ENCODE measurements at places on chromosomes 16 and 17.

- no peak for DNase-seq
These were observed 9.3 kb downstream of the HS3ST3A1 start for GRCh38 chr17:13592427-13592826.

- no peak for DNase-seq
These were observed 6.6 kb upstream of the DPEP2 start for GRCh38 chr16:68005786-68006286.

- DNase-seq: no peak
These were observed 766.5 kb upstream of the GOT2 start for GRCh38 chr16:59500601-59501000.

DNA sequence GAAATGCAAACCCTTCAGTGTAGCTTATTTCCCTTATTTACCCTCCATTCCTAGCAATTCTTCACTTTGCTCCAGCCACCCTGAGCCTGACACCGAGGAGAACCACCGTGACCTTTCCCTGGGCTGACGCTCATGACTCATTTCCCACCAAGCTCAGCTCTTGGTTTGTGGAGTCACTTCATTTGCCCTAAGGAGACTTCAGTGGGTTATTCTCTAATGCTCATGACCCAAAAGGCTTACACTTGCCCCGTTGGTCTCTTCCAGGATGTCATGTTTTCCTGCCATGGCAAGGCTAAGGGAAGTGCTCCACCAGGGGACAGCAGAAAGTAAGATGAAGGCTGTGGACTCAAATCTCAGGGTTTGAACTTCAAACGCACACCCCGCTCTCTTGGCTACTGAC, 161.0 kb downstream of the CBLN1 start:
- no peak for DNase-seq

DNA sequence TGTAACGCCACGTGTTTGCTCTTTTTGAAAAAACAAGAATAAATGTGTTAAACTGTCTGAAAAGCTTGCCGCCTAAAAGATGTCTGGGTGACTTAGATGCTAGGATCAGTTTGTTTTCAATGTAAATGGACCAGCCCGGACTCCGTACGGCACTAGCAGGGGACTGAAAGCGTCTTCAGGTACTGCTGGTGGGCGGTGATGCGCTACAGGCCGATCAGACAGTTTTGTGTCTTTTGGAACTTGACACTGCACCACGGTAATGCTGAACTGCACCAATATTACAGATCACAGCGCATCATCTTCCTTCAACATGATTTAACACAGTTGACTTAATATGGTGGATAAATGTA, 727 bp upstream of the MBTPS1 start:
- DNase-seq: no peak

DNA sequence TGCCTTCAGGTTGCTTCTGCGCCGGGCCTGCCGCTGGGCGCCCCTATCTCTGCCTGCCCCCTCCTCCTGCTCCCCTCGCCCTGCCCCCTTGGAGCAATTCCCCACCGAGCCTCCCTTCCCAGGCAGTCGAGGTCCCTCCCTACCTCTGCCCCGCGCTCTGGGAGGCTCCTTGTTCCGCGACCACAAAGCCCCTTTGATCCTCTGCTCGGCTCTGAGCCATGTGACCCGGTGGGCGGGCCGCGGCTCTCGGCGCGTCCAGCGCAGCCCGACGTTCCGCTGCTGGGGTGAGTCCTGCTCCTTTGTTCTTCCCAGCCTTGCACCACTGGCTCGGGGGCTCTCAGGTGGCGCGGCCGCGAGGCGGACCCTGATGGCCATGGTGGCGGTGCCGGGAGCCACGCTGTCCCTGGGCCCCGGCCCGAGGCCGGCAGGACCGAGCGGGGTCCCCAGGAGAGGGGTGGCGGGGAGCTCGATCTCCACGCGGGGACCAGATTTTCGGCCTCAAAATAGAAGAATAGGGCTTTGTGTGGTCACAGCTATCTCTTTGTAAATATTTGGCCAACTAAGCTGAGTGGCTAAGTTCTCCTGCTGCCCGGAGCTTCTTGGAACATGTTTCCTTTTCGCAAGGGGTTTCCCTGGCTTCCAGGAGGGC, 310.6 kb downstream of the SEC14L1 start:
- DNase-seq: no peak

GRCh38 chr16:19389246-19389645, 28.4 kb upstream of the TMC5 start:
- no peak for DNase-seq

DNA sequence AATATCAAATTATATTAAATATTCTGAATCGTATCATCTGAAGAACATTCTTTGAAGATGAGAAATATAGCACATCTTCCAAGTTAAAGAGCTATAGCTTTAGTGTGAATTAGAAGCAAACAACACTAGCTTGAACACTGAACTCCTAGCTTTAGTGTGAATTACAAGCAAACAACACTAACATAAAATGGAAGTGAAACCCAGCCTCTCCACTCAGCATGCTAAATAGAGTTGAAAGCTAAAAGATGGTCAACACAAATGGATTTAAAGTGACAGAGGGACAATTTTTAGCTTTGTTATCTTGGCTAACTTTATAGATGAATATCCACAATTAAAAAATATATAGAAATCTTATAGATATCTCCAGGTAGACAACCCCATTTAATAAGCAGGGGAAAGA, 4.5 kb upstream of the KIF2B start:
- no peak for DNase-seq

DNA sequence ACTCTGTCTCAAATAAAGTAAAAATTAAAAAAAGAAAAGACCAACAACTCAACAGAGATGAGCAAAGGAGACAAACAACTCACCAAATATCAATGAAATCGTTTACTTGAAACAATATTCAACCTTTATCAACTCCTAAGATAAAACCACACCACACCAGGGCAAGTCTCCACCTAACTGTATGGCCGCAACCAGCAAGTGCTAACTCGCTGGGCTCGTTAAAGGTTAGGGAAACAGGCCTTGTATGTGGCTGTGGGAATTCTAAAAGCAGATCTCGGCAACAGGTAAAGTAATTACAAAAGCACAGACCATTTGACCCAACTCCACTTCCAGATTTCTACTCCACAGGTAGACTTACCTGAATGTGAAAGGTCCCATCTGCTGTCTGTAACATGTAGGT, 9.3 kb downstream of the ZCCHC14 start:
- no peak for DNase-seq

GRCh38 chr17:28741358-28742349, 2.2 kb upstream of the TRAF4 start:
- no peak for DNase-seq

DNA sequence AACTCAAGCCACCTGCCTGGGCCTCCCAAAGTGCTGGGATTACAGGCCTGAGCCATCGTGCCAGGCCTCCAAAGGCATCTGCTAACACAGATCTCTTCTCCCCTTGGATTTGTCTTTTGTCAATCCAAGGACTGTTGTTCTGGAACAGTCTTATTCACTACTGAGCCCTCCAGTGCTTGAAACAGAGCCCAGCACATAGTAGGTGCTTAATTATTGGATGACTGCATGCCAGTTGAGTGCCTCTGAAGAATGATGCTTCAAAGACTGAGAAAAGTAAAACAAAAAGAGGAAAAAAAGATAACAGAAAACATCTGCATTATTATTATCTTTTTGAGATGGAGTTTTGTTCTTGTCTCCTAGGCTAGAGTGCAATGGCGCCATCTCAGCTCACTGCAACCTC, 1.7 kb upstream of the CRISPLD2 start:
- no peak for DNase-seq

- no peak for DNase-seq
These were observed 12.5 kb upstream of the SLC16A11 start for GRCh38 chr17:7056386-7056785.

DNA sequence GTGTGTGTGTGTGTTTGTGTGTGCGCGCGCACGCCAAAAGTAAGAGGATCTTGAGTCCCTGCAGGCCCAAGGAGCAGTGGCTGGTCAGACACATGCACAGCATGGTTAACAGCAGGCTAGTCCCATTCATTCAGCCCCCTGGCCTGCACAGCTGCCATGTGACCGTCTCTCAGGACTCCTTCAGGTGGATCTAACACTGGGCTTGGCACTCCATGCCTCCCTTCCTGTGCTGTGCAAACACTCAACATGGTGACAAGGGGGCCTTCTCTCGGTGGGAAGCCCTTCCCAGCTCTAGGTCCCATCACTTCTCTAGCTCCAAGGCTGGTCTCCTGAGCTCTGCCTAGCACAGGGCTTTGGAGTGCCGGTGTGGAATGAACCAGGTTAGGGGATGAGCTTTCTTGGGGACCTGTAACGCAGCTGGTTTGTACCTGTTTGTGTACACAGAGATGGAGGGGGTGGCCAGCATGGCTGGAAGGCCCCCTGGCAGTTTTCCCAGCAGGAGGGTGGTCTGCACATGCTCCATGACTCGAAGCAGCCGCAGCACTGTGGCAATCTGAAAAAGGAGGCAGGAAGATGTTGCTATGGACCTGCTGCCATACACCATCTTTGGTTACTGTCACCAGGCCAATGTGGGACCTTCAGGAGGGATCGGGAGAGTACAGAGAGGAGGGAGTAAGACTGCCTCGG, 69.4 kb upstream of the GCSH start:
- no peak for DNase-seq

DNA sequence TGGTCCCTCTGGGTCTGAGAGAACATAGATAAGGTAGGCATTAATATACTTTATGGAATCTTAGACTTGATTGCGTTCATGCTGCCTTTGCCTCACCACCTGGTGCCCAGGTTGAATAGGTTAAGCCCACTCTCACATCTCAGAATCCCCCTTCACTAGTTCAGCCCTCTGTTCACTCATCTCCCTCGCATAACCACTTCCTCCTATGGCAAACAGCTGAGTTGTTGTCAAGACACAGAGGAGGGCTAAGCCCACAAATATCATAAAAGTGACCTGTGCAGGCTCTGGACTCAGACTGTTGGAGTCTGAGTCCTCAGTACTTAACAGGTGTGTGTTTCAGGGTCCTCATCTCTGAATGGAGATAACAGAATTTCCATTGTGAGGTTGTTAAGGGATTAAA, 55.7 kb downstream of the GOSR1 start:
- no peak for DNase-seq

DNA sequence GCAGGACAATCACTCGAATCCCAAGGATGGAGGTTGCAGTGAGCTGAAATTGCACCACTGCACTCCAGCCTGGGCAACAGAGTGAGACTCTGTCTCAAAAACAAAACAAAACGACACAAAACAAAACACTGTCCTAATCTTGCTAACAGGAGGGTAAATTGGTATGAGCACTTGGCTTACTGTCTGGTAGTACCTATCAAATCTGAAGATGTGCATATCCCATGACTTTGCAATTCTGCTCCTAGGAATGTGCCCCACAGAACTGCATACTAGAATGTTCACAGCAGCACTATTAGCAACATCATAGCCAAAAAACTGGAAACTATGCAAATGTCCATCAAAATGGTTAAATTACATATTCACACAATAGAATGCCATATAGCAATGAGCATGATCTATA, 15.7 kb downstream of the MTSS2 start:
- no peak for DNase-seq

- DNase-seq: no peak
These were observed 21.4 kb downstream of the ACTG1 start for GRCh38 chr17:81491181-81491581.

- DNase-seq: no peak
These were observed 101.9 kb downstream of the PCTP start for GRCh38 chr17:55852734-55853133.

- DNase-seq: no peak
These were observed 7.9 kb downstream of the DDX19B start for GRCh38 chr16:70306880-70307279.

- DNase-seq: no peak
These were observed 47.7 kb downstream of the BEAN1 start for GRCh38 chr16:66474750-66475199.

- DNase-seq: no peak
These were observed 1.4 kb upstream of the DYNLL2 start for GRCh38 chr17:58081646-58082340.

GRCh38 chr16:78639775-78640174, 540.3 kb downstream of the WWOX start:
- DNase-seq: no peak

DNA sequence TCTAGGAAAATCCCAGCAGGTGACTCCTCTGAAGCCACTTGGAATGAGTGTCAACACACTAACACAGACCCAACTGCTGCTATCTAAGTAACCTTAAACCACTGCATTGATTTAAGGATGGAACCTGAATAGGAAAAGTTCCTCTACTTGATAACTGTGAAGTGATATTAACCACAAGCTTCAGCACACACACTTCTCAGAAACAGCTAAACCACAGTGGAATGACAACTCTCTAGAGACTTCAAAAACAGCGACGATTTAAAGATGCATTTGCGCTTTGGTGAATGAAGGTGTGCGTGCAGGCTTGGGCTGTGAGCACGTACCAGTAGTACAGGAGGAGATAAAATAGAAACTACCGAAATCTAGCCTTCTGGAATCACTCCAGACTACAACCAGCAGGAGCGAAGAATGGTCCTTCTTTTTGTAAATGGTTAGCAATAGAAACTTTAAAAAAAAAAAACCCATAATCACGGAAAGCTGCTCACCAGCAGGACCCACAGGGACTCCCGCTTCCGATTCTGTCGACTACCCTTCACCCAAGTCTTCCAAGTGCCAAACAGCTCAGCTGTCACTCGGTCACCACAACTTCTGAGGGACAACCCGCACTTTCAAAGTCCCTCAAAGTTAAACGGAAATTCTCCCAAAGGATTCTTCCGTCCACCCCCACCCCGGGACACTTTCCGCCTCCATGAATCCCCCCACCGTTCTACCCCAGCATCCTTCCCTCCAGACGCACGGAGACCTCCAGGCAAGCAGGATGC, 137.7 kb upstream of the CORO6 start:
- DNase-seq: no peak

GRCh38 chr17:62780269-62780668, 27.8 kb downstream of the MARCHF10 start:
- DNase-seq: no peak

GRCh38 chr17:7475764-7476422, 3.5 kb downstream of the ZBTB4 start:
- no peak for DNase-seq

DNA sequence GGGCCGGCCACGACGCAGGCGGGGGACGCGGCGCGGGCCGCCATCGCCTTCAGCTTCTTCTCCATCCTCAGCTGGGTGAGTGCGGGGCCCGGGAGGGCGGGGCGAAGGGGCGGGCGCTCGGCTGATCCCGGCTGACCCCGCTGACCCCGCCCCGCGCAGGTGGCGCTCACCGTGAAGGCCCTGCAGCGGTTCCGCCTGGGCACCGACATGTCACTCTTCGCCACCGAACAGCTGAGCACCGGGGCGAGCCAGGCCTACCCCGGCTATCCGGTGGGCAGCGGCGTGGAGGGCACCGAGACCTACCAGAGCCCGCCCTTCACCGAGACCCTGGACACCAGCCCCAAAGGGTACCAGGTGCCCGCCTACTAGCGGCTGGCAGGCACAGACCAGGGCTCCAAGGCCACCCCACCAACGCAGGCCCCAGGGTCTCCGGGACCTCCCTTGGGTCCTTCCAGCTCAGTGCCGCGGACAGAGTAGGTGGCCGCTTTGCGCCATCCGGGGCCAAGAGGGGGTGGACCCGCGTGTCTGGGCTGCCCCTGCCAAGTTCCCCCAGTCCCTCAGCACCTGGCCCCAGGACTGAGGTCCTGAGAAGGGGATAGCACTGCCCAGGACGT, 3.0 kb downstream of the SYNGR3 start:
- no peak for DNase-seq

All from cortex of kidney (tissue), 1 donor.